Aorta (tissue), 5 donors: ENCODE measurements at places on chromosomes 2 and 18. TPM values are rescaled to one million over a fixed set of nuclear protein-coding genes. Genes with fewer than 3 reads are reported as not detected.

DNA sequence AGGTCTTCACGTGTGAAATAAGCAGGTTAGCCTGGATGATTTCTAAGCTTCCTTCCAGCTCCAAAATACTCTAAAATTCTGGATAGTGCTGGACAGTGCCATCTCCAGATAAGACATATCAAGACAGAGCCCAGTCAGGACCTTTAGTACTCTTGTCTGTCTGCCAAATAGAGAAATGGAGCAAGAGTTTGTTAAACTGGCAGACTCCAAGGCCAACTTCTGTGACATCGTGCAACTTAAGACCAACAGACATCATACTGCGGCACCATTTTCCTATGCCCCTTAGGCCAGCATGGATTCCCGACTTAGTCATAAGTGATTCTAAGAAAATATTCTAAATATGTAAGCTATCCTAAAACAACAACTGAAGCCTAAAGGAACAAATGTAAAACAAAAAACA, 118.6 kb downstream of the RBMS1 start:
- no peak for DNase-seq

DNA sequence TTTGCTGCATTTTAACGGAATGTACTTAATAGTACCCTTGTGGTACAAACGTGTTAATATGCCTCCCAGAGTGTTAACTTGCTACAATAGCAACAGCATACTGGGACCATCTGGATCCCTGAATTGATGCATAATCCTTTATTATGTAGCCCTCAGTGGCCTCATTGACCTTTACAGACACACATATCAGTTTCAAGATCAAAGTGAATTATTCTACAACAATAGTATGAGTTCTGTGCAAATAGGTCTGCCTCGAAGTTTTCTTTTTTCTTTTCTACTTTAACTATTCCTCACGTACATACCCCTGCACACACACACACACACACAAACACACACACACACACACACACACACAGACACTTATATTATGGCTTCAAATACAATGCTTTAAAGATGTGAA, 1622.1 kb downstream of the LRP1B start:
- no peak for DNase-seq

Gene MARCHF4
- total RNA-seq: not detected

GRCh38 chr2:136891100-136891499, 125.8 kb downstream of the THSD7B start:
- no peak for DNase-seq

GRCh38 chr2:3305952-3306351, 71.7 kb downstream of the EIPR1 start:
- DNase-seq: peak; percentile 42

DNA sequence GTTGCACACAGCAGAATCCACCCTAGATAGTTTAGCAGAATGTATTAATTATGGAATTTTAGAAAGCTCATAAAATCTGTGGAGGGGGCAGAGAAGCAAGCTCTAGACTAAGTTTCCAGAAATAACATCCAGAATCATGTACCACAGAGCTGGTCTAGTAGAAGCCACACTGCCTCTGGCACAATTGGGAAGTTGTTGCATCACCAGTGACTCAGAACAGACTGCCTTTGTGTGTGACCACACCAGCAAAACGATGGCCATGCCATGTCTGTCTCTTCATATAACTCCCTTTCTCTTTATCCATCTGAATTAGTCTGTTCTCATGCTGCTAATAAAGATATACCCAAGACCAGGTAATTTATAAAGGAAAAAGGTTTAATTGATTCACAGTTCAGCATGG, 158.9 kb downstream of the CCDC148 start:
- DNase-seq: no peak

GRCh38 chr2:78739282-78739681, 286.2 kb upstream of the REG3G start:
- no peak for DNase-seq

Gene ARHGAP15
- total RNA-seq: 14.8 TPM

GRCh38 chr2:233434666-233435330, 80.5 kb downstream of the DGKD start:
- no peak for DNase-seq

GRCh38 chr2:154338352-154338967, 360.0 kb upstream of the KCNJ3 start:
- no peak for DNase-seq

GRCh38 chr2:224925061-224925809, 117.0 kb downstream of the DOCK10 start:
- DNase-seq: no peak

DNA sequence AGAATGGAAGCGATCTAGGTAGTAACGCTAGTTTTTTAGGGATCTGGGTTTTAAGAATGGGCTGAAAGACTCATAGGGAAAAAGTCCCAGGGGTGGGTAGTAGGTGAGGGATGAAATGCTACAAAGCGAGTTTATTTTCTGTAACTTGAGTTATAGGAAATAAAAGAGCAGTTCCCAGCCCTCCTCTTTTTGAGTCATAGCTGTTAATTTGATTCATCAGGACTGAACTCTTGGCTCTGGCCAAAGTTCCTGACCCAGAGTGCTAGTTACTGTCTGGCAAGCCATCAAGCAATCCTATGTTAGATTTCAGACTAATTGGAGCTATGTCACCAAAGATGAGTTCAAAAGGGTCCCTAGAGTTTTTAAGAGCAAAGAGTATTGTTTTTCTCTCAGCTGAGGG, 17.4 kb upstream of the NOSTRIN start:
- no peak for DNase-seq
